ENCODE measurements at places on chromosomes 2 and 18.
A peak's percentile ranks its signal among the peaks of the same experiment; 100 is the strongest.

GRCh38 chr2:108129636-108130035, 110.1 kb upstream of the SULT1C3 start:
- DNase-seq, result no peak

DNA sequence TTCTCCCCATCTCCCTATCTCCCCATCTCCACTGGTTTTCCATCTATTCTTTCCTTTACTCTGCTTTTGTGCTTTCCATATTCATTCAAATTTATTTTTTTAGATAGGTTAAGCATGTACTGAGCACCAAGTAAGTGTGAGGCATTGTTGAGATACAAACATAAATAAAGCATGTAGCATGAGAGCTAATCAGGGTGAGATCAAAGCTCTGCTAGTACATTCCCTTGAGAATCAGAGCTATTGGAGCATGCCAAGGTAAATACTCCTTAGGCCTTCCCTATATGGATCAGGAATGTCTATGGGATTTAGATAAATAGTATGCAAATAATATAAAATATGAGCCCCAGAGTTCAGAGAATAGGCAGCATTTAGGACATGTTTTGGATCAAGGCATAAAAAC, 25.3 kb downstream of the BABAM2 start:
- no peak for DNase-seq

GRCh38 chr2:108082978-108083377, 96.7 kb downstream of the SLC5A7 start:
- DNase-seq, result no peak

DNA sequence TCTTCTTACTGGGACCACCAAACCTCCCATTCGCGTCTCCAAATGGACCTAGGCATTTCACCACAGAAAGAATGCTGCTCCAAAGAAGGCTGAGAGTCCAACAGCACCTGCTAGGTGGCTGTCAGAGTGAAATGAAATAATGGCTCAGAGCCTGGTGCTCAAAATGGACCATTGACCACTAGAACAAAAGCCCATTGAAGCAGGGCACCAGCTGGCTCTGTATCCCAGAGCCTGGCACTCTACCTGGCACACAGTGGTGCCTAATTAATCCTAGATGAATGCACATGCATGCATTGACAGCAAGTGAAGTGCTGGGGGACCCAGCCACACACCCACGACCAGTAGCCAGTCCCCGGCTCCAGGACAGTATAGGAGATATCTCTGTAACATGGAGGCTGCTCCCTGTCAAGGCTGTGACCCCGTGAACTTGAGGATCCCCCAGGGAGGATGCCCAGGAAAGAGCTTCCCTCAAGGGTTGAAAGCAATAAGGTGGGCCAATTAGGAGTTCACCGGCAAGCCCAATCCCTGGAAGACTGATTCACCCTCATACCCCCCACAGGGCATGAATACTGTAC, 261.3 kb downstream of the TNS1 start:
- no peak for DNase-seq

- DNase-seq, result no peak
Observed at GRCh38 chr2:88095022-88095421, 27.4 kb downstream of the SMYD1 start.

DNA sequence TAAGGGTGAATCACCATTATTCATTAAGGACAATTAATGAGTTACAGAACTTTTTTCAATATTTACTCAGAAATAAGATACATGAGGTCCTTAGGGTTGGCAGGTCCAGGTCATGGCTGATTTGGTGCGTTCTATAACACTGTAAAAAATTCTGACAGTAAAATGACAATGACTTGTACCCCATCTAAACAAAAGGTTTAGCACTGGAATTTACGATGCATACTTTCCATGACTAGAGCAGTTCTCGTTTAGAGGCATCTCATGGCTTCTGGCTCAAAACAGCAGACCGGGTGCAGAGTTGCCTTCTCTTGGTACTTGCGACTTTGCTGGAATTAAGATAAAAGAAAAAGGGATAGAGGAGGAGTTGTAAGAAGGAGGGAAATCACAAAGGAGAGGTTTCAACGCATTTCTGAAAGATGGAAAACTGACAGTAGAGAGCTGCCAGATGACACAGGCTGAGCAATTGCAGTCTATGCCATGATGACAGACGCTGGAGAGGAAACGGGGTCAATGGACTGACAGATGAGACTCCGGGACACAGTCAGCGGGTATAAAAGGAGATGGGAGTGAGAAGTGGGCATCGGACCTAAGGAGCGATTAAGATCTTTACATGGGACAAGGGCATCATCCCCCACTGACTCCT, 4.1 kb upstream of the CYS1 start:
- DNase-seq, result no peak

DNA sequence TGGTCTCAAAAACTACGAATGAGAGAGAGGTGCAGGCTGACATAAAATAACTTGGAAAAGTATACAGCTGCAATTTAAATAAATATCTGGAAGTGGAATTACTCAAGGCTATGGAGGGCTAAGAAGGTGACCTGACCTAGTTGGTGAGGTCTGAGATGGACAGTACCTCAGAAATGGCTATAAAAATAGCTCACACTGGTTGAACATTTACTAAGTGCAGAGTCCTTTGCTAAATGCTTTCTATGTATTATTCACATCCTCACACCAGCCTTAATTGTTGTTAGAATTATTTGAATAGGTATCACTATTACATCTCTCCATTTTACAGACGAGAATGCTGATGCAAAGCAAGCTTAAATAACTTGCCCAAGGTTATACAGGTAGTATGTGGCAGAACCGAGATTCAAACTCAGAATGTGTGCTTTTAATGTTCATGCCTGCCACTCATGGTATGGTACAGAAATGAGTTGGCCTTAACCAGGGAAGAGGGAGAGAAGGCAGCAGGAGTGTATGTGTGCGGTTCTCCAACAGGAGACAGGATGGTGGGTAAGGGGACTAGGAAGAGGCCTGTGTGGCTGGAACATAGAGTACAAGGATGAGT, 37.4 kb downstream of the MRPL44 start:
- no peak for DNase-seq

DNA sequence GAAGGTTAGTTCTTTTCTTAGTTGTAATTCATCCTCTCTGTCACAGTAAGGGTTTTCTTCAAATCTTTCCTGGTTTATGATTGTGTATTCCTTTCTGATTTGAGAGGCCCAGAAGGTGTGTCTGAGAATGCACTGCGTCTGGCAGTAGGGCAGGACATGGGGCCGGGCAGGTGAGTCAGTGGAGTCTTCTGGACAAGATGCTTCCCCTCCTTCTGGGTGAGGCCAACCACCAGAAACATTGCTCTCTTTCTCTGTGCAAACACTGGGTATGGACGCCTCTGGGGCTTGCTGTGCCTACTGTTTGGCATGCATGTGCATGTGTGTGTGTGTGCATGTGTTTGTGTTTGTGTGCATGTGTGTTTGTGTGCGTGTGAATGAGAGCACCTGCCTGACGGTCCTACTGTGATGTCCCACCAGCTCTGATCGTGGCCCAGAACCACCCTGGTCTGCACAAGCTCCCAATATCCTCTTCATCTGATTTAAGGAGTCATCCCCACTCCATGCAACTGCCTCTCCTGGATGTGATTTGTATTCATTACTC, 93.2 kb upstream of the DLX2 start:
- no peak for DNase-seq

DNA sequence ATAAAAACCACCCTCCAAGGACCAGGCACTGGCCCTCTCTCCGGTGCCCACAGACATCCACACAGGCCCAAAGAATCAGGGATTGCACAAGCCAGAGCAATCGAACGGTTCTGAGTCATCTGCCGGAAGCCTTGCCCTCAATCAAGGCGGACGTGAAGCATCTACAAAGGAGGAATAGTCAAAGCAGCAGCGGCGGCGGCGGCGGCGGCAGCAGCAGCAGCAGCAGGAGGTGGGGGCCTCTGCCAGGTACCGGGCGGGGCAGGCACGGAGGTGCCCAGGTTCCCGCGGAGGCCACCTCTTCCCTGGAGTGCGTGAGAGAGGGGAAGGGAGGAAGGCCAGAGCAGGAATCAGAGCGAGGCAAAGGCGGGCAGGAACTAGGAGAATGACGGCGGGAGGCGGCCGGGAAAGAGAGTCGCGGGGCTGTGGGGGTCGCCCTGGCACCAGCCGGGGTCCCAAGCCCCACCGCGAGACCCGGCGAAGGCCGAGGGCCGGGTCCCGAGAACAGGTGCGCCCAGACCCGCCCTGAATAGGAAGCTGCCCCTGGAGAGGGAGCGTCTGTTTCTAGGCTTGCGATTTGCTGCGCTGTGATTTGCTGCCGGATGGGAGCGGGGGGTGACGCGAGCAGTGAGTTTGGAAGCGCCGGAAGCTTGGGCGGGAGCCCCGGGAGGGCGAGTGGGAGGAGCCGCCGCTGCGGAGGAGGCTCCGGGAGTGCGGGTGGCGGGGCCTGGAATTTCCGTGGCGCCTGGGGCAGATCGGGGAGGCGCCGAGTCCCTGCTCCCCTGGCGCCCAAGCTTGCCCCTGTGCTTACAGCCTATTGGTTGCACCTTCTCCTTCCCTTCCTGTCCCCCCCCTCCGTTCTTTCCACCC, at the start of gene SERPINB8:
TSS of gene SERPINB8 (plus strand) at position 140 of the 867 bp plus-strand sequence. CDS start 8,228 bp downstream, outside the sequence.
- peak; percentile 56 for DNase-seq

DNA sequence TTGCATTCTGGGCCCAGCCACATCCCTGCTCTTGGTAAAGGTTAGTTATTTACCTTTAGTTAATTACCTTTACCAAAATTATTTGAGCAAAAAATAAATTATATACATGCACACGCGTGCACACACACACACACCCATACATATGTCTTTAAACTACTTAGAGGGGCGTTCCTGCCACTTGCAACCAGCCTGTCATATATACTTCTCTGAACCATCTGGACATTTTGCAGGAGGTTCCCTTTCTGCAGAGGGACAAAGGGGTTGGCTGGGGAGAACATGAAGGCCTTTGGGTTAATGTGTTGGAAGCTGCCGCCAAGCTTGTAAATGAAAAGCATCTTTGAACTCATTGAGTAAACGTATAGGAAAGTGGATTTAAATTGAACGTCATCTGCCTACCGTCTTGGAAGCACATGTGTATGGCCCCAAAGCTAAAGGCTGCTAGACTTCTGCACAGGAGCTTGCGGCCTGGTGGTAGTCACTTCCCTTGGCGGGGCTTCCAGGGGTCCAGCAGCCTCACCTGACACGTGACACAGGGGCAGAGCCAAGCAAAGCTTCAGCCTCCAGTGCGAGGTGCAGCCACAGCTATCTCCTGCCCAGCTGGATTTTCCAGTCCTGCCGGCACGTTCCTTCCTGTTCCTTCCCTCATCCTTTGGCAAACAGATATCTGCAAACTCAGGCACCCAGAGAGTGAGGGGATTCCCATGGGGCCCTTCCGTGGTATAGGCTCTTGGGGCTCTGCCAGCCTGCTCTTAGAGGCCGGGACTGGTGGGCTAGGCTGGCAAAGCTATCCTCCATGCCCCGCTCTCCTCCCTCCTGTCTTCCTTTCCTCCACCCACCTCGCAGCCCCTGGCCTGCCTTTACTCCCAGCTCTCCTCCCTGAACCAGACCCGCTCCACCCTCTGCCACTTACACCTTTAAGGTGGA, 46.1 kb downstream of the SERTAD2 start:
- no peak for DNase-seq

DNA sequence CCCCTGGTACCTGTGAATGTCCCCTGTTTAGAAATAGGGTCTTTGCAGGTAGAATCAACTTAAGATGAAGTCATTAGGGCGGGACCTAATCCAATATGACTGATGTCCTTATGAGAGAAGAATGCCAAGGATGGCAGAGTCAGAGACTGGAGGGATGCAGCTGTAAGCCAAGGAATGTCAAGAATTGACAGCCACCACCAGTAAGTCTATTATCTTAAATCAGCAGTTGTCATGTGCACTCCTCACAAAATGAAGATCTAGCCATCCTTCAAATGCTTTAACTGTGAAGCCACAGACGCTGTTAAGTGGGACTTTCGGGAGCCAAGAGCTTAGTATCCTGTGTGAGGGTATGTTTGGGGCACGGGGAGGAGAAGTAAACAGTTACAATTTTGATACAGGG, 83.2 kb downstream of the ITGA4 start:
- DNase-seq, result no peak

- DNase-seq, result no peak
Observed at GRCh38 chr18:44107187-44107586, 573.5 kb upstream of the SETBP1 start.

- no peak for DNase-seq
Observed at GRCh38 chr2:238585836-238586821, 159.4 kb downstream of the ASB1 start.
